ENCODE measurements at places on chromosomes 13 and 19. TPM values are rescaled to one million over a fixed set of nuclear protein-coding genes. Genes with fewer than 3 reads are reported as not detected.

- no peak for DNase-seq
Measured at GRCh38 chr13:37365496-37365895, 233.1 kb downstream of the POSTN start.

GRCh38 chr19:41994994-41995958 is 1.2 kb upstream of the ATP1A3 start:
- no peak for DNase-seq

DNA sequence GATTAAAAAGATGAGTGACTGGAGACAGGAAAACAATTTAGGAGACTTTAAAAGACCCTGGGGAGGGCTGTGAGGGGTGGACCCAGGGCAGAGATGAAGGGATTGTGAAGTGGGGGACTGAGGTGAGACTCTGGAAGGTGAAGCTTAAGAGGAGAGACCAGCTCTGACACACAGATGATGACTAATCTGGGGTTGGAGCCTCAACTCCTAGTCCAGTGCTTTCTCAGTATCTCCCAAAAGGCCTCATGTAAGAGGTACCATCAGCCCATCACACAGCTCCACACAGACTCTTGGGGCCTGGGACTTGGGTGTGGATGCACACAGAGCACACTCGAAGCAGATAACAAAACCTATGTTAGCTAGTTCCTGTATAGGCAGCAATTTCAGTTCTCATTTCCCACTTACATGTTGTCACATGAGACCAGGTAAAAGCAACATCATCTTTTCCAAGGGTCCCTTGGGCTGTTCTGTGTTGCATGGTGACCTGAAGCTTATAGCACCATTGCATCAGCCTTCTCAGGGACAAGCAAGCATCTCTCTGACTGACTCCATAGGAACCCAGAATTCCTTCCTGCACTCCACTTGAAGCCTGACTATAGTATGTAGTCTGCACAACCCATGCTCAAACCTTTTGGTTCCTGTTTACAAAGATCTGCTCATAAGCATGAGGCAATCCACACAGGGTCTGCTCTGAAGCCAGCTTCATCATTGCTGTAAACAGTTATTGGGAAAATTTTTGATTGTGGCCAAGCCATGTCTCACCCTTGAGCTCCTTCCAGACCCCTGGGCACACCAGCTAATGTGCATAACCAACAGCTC is 88.6 kb upstream of the MYCBP2 start:
- no peak for DNase-seq

The PRODH2 gene
- polyA plus RNA-seq: not detected

DNA sequence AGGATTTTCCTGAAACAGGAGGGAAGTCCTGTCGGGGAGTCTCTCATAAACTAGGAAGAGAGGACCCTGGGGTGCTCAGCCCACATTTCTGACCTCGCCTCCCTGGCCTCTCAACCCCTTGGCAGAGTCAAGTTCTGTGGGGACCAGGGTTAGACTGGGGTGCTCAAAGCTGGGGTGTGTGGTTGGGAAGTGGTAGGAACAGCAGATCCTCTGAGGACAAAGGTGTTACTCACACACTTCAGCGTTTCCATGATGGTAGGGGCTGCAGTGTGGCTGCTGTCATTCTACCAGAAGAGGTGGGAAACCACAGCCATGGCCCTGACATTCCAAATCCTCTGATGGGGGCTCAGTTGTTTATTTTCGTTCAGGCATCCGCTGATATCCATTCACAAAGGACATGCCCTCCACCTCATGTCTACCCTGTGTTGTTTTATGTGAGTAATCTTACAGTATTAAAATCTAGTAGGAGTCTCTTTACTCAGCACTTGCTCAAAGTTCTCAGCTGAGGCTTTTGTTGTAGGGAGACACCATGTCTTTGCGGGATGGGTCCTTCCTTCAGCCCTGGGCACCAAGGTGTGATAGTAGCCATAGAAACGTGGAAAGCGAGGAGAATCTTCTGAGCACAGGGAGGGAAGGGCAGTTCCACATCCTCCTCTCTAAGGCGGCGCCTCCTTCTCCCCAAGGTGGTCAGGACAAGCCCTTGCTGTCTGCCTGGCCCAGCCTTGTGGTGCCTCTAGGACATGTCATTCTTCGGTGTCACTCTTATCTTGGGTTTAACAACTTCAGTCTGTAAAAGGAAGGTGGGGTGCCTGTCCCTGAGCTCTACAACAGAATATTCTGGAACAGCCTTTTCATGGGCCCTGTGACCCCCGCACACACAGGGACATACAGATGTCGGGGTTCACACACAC is 1.5 kb downstream of the KIR2DL3 start:
- DNase-seq: no peak

Measured in cardiac muscle cell (in vitro differentiated cells and primary cell).